ENCODE measurements at places on chromosomes 7 and 10.

DNA sequence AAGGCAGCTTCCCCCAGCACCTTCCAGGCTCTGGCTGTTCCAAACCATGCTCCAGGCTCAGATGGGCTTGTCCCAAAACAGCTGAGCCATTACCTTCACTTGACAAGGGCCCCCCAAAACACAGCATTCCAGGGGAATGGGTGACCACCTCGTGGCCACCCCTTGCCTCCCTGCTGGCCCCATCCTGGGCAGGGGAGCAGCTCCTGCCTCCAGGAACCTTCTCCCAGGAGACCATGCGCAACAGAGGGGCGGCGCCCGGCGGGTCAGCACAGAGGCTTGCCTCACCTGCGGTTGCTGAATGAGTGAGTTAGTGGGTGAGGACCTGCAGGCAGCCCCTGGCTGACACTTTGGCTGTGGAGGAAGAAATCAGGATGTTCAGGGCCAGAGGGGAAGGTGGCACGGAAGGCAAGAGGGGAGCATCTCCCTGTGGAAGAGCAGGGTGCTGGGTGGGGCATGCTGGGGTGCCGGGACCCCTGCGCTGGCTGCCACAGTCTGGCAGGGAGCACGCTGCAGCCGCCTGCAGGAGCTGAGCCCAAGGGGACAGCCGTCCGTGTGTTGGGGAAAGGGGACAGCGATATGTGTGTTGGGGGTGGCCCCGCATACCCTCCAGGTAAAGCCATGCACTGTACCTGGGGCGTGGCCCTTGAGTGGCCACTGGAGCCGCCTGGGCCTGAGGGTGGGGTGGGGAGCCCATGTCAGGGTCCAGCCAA lies 54.7 kb downstream of the PWWP2B start:
- no peak for DNase-seq

DNA sequence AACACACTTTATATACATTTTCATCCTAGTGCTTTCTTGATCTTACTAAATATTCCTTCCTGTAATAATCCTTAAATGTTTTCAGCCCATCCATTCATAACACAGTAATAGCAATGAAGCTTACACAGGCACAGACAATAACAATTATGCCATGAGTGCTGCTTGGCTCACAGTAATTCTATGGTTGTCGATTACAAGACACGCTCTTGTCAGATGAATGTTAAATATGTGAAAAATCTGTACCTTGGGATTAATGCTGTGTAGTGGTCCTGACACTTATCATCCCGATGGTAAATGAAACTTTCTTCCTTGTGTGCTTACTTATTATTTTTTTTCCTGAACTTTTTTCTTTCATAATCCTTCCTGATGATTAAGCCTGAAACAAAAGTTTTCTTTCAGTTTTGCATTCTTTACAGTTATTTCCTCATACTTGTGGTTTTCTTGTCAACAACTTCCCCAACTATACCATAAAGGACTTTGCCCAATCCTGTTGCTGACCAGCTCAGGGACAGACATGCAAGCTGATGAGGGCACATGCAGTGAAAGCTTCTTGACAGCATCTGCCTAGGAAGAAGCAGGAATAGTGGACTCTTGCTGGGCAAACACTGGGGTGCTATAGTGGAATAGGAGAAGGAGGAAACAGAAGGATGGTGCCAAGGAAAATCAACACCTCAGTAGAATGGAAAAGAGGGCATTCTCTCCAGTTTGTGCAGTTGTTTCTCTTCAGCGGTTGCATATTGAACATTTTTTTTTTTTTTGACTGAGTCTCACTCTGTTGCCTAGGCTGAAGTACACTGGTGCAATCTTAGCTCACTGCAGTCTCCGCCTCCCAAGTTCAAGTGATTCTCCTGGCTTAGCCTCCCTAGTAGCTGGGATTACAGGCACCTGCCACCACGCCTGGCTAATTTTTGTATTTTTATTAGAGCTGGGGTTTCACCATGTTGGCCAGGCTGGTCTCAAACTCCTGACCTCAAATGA lies 6.7 kb upstream of the MGAM2 start:
- no peak for DNase-seq

GRCh38 chr7:37180828-37181549 lies 267.7 kb downstream of the ELMO1 start:
- no peak for DNase-seq

GRCh38 chr10:97065686-97066660 lies 119.8 kb downstream of the SLIT1 start:
- DNase-seq: no peak

GRCh38 chr7:104156842-104157277 lies 51.0 kb downstream of the ORC5 start:
- DNase-seq: no peak

GRCh38 chr10:89348481-89348880 lies 20.7 kb downstream of the IFIT3 start:
- no peak for DNase-seq

GRCh38 chr10:127290850-127291249 lies 94.5 kb upstream of the INSYN2A start:
- no peak for DNase-seq
